NCI-H1436 (cell line): ENCODE measurements at places on chromosomes 7 and 10.

- no peak for DNase-seq
These were observed 19.2 kb upstream of the DDC start for GRCh38 chr7:50584386-50584785.

- DNase-seq = no peak
These were observed 65.0 kb downstream of the DNAJB6 start for GRCh38 chr7:157401567-157402387.

- DNase-seq = no peak
These were observed 146.5 kb downstream of the HGF start for GRCh38 chr7:81623251-81623855.

DNA sequence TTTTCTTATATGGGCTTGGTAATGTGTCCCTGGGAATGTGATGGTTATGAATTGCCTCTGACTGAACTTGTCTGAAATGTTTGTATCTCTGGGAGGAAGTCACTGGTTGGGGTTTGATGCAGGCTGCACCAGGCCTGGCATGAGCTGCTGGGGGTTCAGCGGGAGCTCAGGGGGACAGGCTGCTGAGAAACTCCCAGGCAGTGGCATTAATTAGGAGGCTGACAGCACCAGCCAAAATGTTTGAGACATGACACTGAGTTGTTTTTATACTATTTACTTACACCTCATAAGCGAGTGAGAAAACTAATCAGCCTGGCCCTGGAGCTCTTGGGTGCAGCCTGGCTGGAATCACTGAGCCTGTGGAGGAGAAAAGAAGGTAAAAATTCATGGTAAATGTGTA is 124.1 kb upstream of the SORCS3 start:
- no peak for DNase-seq

DNA sequence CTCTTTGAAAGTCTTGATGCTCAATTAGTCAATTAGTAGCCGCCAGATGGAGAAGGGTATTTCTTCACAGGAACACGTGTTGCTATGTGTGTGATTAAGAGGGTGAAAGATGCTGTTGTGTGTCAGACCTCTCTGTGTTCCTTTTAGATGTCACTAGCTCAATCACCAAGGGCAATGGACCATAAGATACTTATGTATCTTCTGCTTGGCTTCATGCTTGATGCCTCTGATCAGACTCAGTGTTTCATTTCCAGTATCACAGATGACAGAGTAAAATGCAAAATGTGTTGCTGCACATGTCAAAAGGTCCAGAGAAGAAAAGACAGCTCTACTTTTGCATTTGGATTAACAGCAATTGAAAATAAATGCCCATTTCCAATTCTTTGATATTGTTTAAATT is 865.9 kb downstream of the CNTNAP2 start:
- no peak for DNase-seq

- DNase-seq = no peak
These were observed 173.2 kb downstream of the RTKN2 start for GRCh38 chr10:62095181-62096122.

DNA sequence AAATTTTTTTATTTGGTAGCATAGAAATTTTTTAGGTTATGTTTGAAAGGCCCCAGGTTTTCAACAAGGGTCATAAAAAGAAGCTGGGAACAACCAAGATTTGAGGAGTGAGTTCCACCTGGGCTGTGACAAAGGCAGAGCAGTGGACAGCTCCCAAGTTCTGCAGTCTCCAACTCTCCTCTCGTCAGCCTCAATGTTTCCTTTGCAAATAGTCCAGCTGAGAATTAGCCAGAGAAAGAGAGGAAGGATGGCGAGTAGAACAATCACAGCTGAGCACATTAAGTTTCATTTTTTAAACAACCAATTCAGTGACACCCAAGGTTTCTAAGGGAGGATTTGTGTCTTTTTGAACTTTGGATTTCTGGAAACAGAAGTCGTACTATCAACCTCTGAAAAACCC is 143.2 kb downstream of the NRCAM start:
- DNase-seq = no peak

DNA sequence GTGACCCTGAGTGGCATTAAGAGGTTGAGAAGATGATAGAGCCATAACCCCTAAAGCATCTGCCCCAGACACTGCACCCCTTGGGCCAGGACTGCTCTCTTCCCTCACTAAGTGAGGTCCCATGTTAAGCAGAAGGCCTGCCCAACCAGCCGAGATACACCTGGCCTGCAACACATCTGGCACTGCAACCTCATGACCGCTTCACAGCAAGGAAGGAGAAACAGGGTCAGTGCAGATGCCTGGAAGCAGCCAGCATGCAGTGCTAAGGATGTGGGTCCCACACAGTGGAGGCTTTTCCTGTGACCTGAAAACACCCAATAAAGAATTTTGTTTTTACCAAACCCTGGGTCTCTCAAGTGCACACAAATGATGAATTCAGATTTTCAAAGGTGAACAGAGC is 7.4 kb downstream of the NOD1 start:
- no peak for DNase-seq

DNA sequence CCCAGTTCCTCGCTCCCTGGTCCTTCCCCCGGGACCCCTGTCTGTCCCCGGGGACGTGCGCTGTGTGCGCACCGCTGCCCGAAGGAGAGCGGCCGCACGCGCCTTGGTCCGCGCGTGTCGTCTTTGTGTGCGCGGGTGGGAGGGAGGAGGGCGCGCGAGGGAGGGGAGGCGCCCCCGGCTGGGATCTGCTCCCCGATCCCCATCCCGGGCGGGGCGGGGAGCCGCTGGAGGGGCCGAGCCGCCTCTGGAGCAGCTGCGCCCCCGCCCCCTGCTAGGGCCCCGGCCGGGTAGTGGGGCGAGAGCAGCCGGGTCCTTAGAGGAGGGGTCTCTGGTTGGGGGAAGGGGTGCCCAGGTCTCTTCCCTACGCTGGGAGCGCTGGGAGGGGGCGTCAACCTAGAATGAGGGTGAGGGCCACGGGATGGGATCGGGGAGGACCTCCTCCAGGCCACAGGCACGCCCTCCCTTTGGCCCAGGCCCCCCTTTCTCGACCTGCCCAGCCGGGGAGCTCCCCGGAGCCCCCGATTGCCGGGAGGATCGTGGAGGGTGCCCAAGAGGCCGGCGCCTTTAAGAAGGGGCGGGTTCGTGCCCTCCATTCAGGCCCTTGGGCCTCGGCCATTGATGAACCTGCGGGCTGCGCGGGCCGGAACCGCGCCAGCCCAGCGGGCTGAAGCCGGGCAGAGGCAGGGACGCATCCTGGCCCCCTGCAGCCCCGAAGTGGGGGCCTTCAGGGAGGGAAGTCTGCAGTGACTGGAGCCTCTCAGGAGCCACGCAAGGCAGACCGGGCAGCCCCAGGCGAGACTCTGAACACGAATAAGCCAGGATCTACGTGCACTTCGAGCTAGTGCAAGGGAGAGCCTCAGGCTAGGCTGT is 678 bp downstream of the SH2B2 start:
- peak; percentile 64 for DNase-seq
